Natural killer cell (primary cell): ENCODE measurements at places on chromosomes 7 and 10.

DNA sequence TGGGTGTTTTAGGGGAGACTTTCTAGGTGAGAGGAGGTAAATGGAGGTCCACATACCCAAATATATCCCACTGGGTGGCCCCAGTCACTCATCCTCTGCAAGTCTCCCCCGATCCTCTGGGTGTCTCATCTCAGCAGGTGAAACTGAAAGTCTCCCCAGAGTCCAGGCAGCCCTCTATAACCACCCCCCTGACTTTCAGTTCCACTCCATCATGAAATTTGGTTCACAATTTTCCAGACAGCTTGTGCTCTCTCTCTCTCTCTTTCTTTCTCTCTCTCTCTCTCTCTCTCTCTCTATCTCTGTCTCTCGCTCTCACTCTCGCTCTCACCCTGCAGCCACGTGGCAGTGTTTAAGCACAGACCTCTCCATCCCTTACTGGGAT is 56.7 kb upstream of the ELN start:
- no peak overlapping the region for H3K27ac ChIP-seq
- DNase-seq, result no peak
- no peak overlapping the region for H3K4me3 ChIP-seq
- no peaks in the 10 kb centered on the region for H3K4me1 ChIP-seq

- H3K4me3 ChIP-seq, result no peak overlapping the region
- H3K27me3 ChIP-seq, result no peaks in the 10 kb centered on the region
- H3K36me3 ChIP-seq, result peaks cover 3% of the 10 kb centered on the region
- peaks cover 68% of the 10 kb centered on the region for H3K4me1 ChIP-seq
- no peak for DNase-seq
- peak overlapping the region; percentile 37 for H3K27ac ChIP-seq
These were observed 95.5 kb downstream of the CTBP2 start for GRCh38 chr10:125064681-125065492.

DNA sequence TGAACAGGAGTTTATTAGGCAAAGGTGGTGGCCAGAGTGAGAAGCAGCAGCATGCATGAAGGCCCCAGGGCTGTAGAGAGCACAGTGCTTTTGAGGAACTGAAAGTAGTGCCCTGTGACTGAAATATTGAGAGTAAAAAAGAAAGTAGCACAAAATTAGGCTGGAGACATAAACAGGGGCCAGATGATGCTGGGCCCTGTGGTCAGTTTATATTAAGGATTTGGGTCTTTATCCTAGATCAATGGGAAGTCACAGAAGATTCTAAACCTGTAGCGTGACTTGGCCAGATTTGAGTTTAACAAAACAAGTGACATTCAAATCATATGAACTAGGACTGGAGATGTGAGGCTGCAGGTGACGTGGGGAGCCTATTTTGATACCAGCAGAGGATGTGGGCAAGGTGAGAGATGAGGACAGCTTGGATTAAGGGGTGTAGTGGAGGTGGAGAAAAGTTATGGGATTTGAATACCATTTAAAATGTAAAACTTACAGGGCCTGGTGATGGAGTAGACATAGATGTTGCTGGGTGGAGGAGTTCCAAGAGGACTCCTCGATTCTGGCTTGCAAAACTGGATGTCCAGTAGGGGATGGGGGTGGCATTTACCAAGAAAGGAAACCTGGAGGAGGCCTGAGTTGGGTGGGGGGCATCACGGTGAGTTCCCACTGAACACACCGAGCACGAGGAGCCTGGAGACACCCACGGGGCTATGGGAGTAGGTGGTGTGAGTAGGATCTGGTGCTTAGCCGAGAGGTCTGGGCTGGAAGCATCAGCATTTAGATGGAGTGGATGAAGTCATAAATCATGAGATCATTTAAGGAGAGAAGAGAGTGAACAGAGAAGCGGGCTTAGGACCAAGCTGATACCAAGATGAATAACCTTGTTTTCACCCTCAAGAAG is 52.8 kb downstream of the HHEX start:
- no peaks in the 10 kb centered on the region for H3K36me3 ChIP-seq
- peaks cover 33% of the 10 kb centered on the region for H3K4me1 ChIP-seq
- H3K27ac ChIP-seq, result peak overlapping the region; percentile 57
- no peaks in the 10 kb centered on the region for H3K27me3 ChIP-seq

DNA sequence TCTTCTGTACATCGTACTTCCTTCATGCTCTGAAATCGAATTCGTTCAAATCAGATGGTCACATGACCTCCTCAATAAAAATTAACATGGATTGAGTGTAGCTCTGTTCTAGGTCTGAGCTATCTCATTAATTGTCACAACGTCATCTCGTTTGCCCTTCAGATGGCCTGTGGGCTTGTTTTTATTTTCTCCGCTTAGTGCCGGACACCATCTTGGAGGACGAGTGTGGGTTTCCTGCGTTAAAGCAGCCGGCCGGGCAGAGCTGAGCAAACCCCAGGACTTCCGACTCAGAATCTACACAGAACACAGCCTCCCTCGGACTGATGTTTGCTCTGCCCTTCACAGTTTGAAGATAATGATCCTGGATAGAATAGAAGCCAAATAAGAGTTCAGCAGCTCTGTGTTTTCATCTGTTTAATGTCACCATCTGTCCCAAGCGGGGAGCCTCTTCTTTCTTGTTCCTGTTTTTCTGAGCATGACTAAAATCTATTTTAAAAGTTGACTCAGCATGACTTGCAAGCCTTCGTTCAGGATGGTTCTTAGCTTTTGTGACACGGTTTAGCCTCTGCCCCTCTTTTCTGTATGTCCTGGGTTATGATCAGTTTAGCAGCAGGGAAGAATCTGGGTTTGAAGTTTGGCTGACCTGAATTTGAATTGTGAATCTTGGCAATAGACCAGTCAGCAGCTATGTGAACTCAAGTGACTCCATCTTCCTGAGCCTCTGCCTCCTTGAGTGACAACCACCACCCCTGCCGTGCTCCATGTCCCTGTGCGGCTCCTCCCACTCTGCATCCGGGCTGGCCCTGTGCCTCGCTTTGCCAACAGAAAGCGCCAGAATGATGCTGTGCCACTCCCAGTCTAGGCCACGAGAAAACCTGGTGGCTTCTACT is 30.6 kb upstream of the GALNTL5 start:
- no peaks in the 10 kb centered on the region for H3K27me3 ChIP-seq
- DNase-seq, result no peak
- H3K4me1 ChIP-seq, result peaks cover 28% of the 10 kb centered on the region
- peak overlapping the region; percentile 63 for H3K27ac ChIP-seq

DNA sequence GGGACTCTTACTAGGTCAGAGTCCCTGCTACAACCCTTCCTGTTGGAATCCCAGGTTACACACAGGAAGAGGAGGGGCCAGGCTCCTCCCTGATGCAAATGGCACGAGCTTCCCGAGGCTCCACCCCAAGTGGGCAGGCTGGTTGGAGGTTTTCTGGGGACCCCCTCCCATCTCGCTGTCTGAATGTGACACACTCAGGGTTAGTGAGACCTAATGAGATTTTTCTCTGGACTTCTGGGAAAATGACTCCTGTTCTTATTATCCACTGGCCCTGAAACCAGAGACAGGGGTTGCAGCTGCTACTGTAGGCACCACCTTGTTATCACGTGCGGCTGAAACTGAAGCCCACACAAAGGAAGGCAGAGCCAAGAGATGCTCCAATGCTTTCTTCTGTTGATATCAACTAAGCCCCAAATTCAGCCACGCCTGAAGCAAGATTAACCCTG is 103.3 kb downstream of the FAM107B start:
- no peaks in the 10 kb centered on the region for H3K27me3 ChIP-seq
- no peaks in the 10 kb centered on the region for H3K4me1 ChIP-seq
- no peaks in the 10 kb centered on the region for H3K36me3 ChIP-seq
- DNase-seq, result no peak
